Hematopoietic multipotent progenitor cell treated with erythropoietin and hydrocortisone succinate and interleukin-3 and kit ligand, for 17 days (in vitro differentiated cells): ENCODE measurements at places on chromosomes 11 and 22.

DNA sequence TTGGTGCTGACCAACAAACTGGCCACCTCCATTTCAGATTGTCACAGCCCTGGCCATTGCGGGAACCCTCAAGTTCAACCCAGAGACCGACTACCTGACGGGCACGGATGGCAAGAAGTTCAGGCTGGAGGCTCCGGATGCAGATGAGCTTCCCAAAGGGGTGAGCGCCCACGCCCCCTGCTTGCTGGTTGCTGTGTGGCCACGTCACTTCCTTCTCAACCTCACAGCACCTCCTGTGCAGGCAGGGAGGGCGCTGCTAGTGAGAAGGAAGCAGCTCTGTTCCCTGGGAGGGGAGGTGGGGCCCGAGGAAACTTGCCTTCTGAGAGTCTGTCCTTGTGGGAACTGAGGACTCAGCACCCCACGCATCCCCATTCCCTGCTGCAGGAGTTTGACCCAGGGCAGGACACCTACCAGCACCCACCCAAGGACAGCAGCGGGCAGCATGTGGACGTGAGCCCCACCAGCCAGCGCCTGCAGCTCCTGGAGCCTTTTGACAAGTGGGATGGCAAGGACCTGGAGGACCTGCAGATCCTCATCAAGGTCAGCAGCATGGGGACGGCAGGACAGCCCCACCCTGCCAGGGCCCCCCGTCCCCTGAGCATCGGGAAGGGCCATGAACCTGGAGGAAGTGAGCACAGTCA is 19.3 kb downstream of the POLR3H start:
- no peak for DNase-seq

DNA sequence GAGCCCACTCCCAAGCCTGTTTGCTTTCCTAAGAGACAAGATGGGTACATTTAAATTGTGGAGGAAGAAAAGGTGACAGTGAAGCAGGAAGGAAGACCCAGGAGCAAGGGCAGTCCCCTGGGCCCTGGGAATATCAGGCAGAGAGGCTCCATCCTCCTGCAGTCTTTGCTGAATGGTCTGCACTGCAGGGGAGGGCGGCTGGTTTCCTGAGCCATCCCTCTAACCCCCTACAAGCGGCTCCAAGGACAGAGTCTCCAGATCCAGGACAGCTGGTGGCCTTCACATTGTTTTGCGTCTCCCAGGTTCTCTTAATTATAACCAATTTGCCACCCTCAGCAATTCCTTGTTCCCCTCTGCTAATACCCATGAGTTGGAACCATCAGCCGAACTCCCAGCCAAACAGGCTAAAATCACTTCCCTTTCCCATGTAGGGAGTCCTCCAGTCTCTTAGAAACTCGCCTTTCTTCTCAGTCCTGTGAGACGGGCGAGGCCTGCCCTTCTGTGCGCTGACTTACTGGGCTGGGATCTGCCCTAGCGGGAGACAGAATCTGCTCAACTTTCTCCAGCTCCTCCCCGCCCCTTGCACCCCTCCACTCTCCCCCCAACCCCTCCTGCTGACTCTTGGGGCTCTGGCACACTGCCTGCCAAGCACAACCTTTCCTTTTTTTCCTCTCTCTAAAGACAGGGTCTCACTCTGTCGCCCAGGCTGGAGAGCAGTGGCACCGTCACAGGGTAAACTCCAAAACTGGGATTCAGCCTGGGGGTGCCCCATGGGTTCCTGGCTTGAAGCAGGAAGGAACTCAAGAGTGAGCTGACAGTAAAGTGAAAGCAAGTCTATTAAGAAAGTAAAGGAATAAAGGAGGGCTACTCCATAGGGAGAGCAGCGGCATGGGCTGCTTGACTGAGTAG is 53.4 kb upstream of the EMID1 start:
- DNase-seq, result no peak

- no peak for DNase-seq
Measured at GRCh38 chr11:18277565-18278271, 11.7 kb downstream of the SAA1 start.

DNA sequence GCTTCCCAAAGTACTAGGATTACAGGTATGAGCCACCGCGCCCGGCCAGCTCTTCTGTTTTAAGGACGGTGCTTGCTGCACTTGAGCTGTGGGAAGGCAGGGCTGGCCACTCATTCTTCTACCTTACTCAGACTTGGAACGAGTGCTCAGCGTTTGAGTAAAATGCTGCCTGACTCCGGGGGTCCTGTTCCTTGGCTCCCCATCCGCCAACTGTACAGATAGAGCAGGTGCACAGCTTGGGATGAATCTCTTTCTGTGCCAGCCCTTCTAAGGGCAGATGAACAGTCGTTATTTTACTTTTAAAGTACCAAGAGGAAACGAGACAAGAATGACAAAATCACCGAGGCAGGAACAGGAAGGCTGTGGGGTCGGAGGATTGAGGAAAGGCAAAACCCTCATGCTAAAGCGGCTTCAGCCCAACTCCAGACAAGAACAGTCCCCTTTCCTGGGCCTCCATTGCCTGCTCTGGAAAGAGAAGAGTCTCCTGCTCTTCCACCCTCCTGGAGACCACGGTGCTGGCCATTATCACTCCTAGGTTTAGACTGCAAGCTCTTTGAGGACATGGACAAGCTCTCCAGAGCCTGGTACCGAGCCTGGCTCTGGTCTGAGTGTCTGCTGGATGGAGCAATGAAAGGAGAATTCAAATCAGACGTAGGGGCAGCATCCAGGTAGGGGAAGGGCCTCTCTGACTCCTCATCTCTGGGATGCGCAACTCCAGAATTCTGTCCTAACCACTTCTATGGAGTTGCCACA is 1.1 kb upstream of the SUN2 start:
- no peak for DNase-seq

DNA sequence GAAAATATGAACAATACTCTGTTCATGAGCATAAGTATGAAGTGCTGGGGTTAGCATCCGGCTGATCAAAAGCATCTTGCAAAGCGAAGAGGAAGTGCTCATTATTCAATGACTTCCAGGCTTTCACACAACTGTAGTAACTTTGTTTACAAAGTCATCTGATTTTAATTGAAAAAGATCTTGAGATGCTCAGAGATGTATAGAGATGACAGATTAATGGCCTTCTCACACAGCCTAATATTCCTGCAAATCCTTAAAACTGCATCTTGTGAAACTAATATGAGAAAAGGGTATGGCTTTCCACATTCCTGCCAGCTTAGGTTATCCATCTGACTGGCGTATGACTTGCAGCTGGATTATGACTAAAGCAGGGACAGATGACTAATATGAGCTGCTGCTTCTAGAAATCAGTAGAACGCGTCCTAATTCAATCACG is 125.4 kb downstream of the CASP12 start:
- no peak for DNase-seq

DNA sequence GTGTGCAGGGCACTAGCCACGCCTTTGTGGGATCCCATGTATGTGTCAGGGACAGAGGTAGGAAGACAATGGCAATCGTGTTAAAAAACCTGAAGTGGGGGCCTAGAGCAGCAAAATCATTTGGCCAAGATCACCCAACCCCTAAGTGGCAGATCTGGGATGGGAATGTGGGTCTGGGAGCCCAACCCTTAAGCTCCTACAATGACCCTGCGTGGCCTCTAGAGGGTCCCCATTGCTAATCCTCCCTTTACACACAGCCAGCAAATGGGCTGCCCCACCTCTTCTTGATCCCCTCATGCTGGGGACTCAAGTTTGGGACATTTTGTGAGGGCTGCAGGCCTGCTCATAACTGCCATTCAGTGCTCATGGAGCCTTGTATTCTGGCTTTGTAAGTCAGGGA is 73.2 kb upstream of the SUSD2 start:
- DNase-seq, result no peak

- DNase-seq, result peak; percentile 37
Measured at GRCh38 chr11:27296497-27296896, 66.5 kb downstream of the CCDC34 start.

GRCh38 chr11:28798286-28798685 is 690.1 kb downstream of the METTL15 start:
- DNase-seq, result no peak

DNA sequence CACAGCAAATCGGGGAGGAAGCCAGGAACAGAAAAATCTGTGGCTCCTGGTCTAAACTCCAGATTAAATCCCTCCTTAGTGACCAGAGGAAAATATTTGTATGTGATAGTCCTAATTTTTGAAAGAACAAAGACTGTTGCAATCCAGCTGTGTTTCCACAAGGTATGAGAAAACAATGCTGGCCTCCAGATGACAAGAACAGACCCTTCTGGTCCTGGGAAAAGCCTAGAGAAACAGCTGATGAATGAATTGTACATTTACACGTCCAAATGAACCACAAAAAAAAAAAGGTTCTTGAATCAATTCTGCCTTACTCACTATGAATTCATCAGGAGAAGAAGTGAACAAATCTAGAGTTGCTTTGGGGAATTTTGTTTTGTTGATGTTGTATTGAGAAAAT is 63.7 kb downstream of the ETS1 start:
- no peak for DNase-seq

DNA sequence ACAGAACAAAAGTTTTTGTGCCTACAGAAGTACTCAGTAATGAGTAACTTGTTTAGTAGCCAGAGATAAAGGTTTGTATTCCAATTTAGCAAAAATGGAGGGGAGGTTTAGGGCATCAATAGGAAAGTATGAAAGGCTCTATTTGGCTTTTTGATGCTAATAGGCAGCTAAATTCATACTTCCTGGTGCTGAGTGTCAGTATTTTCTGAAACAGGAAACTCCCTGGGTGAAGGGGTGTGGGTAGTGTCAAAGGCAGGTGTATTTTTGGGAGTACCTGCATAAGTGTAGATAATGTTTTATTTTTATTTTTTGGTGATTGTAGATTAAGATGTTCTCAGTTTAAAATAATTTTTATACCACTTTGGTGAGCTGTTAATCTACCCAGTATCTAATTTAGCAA is 29.3 kb upstream of the MMP7 start:
- DNase-seq, result no peak

DNA sequence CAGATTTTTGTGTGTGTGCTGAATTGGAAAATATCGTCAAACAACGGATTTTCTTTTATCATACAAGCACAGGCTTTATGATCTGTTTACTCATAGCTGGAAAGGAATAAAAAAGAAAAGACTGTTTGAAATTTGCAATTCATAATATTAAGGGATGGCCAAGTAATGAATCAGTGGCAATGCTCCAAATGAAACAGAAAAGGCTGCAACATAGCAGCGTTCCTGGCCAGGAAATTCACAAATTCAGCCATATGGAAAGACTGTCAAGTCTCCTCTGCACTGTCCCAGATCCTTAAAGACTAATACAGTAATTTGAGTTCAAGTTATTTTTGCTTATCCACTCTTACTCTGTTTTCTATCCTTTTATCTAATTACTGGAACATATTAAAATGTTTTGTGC is 98.2 kb downstream of the MSANTD4 start:
- no peak for DNase-seq

- DNase-seq, result no peak
Measured at GRCh38 chr22:19368876-19369275, 62.7 kb downstream of the HIRA start.

GRCh38 chr11:112902361-112903011 is 58.7 kb upstream of the NCAM1 start:
- DNase-seq, result no peak

GRCh38 chr22:38228873-38229740 is 27.3 kb downstream of the MAFF start:
- peak; percentile 56 for DNase-seq

DNA sequence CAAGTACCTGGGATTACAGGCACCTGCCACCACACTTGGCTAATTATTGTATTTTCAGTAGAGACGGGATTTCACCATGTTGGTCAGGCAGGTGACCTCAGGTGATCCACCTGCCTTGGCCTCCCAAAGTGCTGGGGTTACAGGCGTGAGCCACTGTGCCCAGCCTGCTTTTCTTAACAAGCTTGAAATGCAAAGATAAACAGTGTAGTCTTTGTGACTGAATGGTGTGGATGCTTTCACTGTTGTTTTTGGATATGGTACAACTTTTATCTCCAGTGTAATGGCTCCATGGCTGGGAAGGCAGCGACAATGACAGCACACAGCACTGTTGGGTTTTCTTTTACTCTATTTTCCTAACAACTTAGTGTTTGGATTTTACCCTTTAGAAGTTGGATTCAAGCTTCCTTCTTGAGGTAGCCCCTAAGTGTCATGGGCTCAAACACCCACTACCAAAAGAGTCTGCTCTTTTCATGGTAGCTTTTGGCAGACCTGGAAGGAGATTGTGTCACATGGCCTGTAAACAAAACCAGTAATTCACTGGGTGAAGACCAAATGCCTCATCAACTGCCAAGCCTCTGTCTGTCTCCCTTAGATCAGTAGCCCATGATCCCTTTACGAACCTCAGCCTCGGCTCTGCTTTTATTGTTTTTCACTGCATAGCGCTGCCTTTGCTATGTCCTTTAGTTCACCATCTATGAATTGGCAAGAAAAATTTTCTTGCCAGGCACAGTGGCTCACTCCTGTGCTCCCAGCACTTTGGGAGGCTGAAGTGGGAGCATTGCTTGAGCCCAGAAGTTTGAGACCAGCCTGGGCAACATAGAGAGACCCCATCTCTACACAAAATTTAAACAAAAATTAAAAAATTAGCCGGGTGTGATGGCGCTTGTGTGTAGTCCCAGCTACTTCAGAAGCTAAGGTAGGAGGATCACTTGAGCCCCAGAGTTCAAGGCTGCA is 6.4 kb downstream of the VPS51 start:
- DNase-seq, result no peak

GRCh38 chr11:33377412-33378370 is 120.5 kb downstream of the HIPK3 start:
- DNase-seq, result no peak

- DNase-seq, result no peak
Measured at GRCh38 chr11:71165771-71166170, 86.6 kb downstream of the SHANK2 start.

- no peak for DNase-seq
Measured at GRCh38 chr11:15815246-15816195, 540.8 kb downstream of the SOX6 start.

DNA sequence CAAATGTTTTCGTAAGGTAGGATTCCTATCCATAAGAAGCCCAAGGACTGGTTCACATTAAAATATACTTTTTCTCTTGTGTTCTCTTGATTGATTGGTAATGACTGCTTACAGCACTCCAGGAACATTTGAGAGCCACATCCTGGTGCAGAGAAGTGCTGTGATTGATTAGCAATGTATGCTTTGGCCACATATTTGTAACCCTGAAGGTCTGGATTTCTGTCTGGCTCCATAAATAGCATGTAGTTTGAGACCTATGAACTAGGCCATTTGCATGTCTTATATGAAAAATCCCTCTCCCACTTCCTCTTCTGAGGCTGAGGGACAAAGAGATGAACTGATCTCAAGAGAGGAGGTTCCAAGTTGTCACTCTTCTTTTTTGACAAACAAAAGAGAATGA is 49.3 kb upstream of the CD44 start:
- no peak for DNase-seq

- DNase-seq, result no peak
Measured at GRCh38 chr11:27210531-27210930, 152.5 kb downstream of the CCDC34 start.
